ENCODE measurements at places on chromosomes 11 and 22.

- no peak for DNase-seq
Observed at GRCh38 chr11:60706931-60707330, 7.5 kb downstream of the MS4A8 start.

DNA sequence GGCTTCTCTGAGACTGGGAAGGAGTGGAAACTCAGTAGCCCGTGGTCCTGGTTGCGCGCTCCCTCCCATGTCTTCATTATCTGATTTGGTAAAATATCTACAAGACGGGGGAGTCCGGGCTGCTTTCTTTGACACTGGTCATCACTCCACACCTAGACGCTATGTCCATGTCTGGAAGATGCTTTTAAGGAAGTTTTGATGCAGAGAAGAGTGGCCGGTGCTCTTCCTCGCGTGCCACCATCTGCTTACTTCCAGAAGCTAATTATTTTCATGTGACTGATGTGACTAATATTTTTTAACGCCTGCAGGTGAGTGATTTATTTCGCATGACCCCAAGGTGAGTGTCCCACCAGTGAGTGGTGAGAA lies 339 bp upstream of the TRIM21 start:
- DNase-seq, result no peak

- DNase-seq, result peak; percentile 52
Observed at GRCh38 chr11:109426442-109427240, 4.7 kb downstream of the C11orf87 start.

- no peak for DNase-seq
Observed at GRCh38 chr11:117983163-117983475, 3.1 kb upstream of the IL10RA start.

- no peak for DNase-seq
Observed at GRCh38 chr22:22812031-22812905, 75.3 kb upstream of the IGLL5 start.

DNA sequence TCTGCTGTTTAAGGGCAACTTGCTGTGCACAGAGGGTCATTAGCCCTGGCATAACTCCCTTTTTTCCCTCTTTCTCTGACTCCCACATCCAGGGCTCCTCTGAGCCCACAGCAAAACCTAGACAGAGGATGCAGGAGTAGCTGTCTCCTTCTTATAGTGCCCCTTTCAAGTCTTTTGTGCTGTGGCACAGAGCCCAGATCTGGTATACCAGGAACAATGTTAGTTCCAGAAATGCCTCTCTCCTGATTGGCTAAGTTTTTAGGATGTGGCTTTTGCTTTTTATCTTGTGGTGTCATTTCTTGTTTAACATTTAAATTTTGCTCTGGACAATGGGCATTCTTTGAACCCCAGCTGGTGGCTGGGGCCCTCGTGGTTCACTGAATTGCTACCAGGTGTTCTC lies 25.6 kb upstream of the RRM1 start:
- DNase-seq, result no peak

- no peak for DNase-seq
Observed at GRCh38 chr22:11613898-11614755, 3913.9 kb upstream of the OR11H1 start.

- no peak for DNase-seq
Observed at GRCh38 chr11:133945087-133945974, 11.4 kb downstream of the IGSF9B start.
